ENCODE measurements at places on chromosomes 2 and 18.
A peak's percentile ranks its signal among the peaks of the same experiment; 100 is the strongest.

GRCh38 chr2:98404556-98405250 lies 40.0 kb upstream of the INPP4A start:
- DNase-seq, result no peak

- DNase-seq, result no peak
These were observed 20.9 kb downstream of the TMEM237 start for GRCh38 chr2:201622306-201622970.

- DNase-seq, result no peak
These were observed 20.7 kb downstream of the FOSL2 start for GRCh38 chr2:28413152-28413898.

DNA sequence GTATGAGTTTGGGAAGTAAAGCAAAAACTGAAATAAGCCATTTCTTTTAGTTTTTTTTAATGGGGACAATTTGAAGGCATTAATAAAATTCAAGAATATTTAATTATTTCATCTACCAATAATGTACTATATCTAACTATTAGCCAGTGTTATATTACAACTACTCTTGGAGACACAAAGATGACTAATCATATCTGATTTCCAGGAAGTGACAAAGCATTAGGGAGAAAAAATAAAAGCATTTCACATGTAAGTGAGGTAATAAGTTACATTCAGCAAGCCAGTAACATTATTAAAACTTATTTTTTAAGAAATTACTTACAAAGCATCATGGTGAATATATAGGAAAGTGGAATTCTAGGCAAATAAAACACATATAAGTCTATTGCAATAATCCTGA lies 781.3 kb upstream of the NRXN1 start:
- no peak for DNase-seq

DNA sequence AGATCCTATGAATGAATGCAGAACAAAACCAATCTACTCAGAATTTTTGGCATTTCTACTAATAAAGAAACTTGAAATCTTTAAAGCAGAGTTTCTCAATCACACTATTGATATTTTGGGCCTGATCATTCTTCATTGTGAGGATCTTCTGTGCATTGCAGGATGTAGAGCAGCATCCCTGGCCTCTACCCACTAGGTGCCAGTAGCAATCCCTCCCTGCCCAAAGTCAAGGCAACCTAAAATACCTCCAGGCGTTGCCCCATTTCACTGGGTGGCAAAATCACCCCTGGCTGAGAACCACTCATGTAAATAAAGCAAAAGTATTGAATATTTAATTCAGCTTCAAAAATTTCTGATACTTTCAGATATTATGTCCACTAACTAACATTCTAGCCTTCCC lies 213.0 kb downstream of the SP3 start:
- DNase-seq, result peak; percentile 48

DNA sequence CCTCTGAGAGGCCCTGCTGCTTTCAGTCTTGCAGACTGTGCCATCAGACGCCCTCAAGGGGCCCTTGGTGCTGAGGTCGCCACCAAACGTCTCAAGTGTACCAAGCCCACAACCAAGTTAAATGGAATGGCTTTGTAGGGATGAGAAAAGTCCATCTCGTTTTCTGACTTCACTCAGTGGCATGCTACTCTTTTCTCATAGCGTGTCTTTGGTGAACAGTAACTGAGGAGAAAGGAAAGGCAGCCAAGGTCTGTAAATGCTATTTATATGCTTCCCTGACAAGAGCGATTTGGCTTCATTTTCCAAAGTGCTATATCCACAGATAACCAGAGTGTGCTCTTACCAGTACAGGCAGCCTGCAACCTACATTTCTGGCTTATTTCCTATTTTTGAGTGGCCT lies 123.0 kb downstream of the MTX2 start:
- no peak for DNase-seq

DNA sequence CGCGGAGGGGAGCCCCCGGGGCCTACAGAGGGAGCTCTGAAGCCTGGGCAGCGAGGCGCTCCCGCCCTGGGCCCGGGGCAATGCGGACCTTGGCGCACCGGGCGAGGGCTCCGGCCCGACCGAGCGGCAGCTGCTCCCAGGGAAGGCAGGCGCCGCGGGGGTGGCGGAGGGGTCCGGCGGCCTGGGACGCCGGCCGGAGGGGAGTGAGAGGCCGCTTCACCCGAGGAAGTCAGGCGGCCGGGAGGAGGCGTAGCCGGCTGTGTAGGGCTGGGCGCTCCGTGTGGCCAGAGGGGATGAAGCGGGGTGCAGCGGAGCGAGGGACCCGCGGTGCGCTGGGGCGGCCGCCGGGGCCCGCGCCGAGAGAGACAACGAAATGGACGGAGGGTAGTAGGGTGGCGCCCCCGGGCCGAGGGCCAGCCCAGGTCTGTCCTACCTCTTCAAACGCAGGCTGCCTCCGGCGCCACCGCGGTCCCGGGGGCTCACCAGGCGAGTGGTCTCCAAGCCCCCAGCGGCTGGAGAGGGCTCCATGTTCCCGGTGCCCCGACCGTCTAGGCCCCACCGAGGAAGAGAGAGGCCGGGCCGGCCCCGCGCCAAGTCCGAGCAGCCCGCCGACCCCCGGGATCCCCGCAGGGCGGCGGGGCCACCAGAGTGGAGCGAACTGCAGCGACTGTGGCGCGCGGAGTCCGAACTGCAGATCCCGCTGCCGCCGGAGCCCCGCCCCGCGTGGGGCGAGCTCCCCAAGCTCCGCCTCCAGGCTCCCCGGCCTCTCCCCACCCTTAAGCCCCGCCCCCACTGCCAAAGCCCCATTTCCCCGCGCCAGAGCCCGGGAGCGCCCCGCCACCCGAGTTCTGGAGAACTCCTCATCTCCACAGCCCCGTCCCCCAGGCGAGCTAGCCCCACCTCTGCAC lies at the start of gene SLC30A3:
Gene SLC30A3, minus strand, starts transcription at position 669 of the 908 bp plus-strand sequence. Its CDS starts 141 bp downstream, at position 528.
- peak; percentile 94 for DNase-seq

DNA sequence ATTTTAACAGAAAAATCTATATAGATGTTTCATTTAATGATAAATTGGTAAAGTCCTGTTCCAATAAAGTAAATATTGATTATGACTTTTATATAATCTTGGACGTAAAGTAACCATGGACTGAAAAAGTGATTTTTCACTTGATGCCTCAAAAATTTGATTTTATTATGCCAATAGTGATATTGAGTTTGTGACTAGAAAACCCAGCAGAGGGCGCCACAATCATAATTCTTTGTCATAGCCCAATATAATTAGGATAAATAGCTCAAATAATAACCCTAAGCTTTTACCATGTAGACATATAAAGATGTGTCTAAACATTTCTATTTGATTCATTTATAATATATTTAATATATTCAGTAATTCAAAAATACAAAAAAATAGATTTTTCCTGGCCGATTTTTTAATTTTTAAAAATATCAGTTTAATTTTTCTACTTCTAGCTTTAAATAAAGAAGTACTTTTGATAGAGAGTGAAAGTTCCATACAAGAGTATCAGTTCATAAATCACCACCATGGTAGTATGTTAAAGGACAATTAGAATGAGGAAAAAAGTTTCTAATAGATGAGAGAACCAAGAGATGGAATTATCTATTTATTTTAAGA lies 30.7 kb downstream of the CAMKMT start:
- peak; percentile 46 for DNase-seq

- DNase-seq, result no peak
These were observed 166.9 kb downstream of the ANAPC1 start for GRCh38 chr2:111716905-111717775.

- no peak for DNase-seq
These were observed 720 bp downstream of the KRTCAP3 start for GRCh38 chr2:27442920-27443282.

GRCh38 chr2:33384599-33384961 lies 91.9 kb upstream of the RASGRP3 start:
- no peak for DNase-seq

DNA sequence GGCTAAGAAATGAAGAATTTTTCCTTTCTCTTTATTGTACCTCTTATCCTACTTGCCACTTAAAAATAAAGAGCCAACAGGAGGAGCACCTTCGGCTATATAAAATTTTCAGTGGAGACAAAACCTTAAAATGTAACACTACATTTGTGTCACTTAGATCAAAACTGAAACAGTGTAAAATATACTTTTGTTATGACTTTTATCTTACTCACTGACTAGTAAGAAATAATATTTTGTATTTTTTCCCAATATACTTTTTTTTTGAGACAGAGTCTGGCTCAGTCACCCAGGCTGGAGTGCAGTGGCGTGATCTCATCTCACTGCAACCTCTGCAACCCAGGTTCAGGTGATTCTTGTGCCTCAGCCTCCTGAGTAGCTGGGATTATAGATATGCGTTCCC lies 28.3 kb downstream of the KCNJ13 start:
- no peak for DNase-seq

GRCh38 chr2:191401287-191401686 lies 156.1 kb downstream of the MYO1B start:
- no peak for DNase-seq

- no peak for DNase-seq
These were observed 26.7 kb downstream of the POLR1A start for GRCh38 chr2:86078774-86079545.

- peak; percentile 28 for DNase-seq
These were observed 22.9 kb downstream of the COLEC12 start for GRCh38 chr18:477565-477964.

DNA sequence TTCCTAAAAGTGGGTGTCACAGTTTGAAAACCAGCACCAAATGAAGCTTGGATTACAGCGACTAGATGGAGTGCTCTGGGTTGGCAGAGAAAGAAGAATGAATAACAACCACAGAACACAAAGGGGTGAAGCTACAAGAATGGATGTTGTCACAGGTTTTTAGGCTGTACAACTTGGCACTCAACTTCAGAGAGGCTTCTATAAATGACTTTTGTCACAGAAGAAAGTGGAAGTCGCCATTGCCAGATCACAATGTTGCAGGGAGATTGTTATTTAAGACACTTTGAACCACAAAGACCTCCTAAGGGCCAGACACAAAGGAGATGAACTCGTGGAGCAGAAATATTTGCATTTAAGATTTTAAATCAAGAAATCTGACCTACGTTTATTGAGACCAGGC lies 354.2 kb downstream of the CDH7 start:
- no peak for DNase-seq

DNA sequence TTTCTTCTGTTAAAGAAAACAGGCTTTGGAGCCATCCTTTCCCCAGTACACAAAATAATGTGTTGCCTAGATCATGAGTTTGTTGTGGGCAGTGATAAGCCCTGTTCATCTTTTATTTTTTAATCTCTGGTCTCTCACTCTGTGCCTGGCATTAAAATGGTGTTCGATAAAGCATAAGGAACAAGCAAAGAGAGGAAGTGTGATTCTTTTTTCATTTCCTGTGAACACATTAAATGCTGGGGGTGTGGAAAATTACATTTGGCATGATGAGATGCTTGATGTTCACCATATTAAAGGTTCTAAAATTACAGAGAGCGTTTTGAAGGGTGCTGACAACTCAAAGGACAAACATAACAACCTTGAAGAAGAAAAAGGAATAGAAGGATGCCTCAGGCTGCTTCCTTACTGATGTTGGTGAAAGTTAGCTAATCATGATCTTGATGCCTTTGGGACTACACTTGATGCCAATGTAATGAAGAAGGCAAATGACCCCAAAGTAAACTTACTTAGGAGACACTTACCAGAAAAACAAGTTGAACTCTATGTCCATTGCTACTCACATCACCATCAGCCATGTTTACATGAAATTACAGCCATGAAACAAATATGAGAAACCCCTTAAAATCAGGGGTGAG lies 33.0 kb downstream of the TMEFF2 start:
- DNase-seq, result no peak

DNA sequence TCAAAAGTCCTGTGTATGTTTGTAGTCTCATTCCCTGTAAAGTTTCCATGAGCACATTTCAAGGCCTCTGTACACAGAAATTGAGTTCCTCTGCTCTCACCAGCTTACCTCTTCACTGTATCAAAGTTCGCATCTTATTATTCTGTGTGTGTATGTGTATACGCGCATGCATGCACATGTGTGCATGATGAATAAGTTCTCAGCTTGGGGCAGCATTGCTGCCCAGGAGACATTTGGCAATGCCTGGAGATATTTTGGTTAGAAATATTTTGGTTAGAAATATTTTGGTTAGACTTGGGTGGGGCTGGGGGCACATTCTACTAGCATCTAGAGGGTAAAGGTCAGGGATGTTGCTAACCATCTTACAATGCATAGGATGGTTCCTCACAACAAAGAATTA lies 23.4 kb downstream of the TCF7L1 start:
- DNase-seq, result no peak

- DNase-seq, result peak; percentile 21
These were observed 228.0 kb upstream of the SMAD7 start for GRCh38 chr18:49178736-49179135.

DNA sequence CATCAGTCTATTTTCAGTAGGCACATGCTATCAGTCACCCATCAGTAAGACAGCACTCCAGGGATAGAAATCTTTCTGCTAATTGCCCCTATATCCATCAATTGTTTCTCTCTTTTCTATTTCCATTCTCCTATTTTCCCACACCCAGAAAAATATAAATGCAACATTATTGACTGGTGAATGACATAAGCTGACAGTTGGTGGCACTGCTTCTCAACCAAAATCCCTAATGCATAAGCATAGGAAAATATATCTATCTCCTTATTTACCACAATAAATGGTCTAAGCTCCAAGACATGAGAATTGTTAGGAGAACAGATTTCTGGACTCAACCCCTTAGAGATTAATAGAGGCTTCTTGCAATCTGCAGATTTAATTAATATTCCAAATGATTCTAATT lies 64.0 kb upstream of the REG3A start:
- DNase-seq, result no peak

DNA sequence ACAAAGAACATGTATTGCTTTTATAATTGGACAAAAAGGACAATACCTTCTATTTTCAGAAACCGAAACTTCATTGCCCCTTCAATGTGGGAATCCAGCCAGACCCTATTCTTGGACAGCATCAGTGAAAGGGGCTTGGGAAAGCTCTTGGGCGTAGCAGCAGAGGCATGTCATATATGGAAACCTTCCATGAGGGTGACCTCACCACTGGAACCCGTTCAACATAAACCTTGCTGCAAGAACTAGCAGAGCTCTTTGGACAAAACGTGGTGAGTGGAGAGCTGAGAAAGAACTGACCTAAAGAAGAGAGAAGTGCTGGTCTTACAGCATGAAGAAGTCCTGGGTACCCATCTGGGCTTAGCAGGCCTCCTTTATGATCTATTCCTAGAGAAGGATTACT lies 22.7 kb upstream of the ACTG2 start:
- no peak for DNase-seq

DNA sequence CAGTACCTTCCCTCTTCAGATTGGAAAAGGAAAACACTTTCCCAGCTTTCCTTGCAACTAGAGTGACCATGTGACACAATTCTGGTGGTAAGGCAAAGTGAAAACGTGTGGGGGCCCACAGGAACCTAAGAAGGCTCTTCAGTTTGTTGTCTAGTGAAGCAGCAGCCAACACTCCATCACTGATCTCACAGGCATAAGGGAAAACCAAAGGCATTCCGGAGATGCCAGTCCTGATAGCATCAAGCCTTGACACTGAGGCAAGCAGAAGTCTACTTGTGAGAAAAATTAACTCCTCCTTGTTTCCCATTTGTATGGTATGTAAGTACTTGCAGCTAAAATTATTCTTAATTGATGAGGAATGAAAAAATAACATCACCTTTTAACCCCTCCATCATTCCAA lies 88.3 kb downstream of the ETAA1 start:
- peak; percentile 5 for DNase-seq

Measured in T47D (cell line).